Occipital lobe (tissue), 3 donors: ENCODE measurements at places on chromosomes 12 and 14.

GRCh38 chr14:25056688-25057078 lies 6.7 kb upstream of the STXBP6 start:
- no peak for DNase-seq

DNA sequence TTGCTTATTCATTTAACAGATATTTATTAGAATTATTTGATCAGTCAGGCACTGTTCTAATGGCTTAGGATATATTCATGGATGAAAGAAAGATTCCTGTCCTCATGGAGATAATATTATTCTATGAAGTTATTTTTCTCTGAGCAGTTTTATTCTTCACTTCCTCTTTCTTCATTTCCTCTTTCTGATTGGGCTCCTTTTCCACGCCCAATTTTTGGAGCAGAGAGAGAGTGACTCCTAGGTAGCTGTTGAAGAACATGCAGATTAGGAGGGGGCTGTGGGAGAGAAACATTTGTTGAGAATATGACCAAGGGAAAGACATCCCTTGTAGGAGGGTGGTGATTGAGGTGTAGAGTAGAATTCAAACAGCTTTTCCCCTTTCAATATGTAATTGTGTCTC lies 6.0 kb upstream of the YARS2 start:
- DNase-seq: no peak

DNA sequence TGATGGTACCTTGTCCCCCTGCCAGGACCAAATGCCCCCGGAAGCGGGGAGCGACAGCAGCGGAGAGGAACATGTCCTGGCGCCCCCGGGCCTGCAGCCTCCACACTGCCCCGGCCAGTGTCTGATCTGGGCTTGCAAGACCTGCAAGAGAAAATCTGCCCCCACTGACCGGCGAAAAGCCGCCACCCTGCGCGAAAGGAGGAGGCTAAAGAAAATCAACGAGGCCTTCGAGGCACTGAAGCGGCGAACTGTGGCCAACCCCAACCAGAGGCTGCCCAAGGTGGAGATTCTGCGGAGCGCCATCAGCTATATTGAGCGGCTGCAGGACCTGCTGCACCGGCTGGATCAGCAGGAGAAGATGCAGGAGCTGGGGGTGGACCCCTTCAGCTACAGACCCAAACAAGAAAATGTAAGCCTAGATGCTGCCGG lies 410 bp downstream of the MYF6 start:
- DNase-seq: no peak

DNA sequence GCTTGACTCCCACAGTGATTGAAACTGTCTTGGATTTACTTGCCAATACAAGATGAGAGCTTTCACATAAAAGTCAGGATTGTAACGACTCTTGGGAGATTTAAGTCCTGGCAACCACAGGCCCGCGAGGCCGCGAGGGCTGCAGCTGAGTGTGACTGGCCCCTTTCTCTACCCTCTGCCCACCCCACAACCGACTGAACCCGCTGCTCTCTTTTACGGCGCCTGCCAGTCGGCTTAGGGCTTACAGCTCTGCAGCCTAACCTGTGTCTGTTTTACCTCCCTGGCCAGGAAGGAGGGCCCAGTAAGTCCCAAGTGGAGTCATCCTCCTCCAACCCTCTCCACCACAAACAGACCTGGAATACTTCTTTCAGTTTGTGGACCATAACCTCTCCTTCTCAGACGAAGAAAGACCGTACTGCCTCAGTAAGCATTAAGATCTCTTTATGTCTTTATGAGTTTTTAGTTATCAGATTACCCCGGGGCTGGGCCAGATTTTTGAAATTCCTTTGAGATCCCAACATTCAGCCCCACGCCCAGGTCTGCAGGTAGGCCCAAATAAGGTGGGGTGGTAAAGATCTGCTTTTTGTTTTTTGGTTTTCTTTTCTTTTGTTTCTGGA lies 12.6 kb upstream of the TIGAR start:
- no peak for DNase-seq

DNA sequence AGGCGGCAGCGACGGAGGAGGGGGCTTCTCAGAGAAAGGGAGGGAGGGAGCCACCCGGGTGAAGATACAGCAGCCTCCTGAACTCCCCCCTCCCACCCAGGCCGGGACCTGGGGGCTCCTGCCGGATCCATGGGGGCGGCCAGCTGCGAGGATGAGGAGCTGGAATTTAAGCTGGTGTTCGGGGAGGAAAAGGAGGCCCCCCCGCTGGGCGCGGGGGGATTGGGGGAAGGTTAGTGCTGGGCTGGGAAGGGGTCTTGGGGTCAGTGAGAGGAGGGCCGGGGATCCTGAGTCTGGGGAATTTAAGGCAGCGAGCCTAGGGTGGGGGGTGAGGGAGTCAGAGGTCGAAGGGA lies 203 bp downstream of the NFATC4 start:
- no peak for DNase-seq

GRCh38 chr12:48978291-48978740 lies at the start of gene WNT1:
TSS of gene WNT1 (plus strand) at chr12:48978322. CDS start at chr12:48978651, 329 bp downstream.
- no peak for DNase-seq

DNA sequence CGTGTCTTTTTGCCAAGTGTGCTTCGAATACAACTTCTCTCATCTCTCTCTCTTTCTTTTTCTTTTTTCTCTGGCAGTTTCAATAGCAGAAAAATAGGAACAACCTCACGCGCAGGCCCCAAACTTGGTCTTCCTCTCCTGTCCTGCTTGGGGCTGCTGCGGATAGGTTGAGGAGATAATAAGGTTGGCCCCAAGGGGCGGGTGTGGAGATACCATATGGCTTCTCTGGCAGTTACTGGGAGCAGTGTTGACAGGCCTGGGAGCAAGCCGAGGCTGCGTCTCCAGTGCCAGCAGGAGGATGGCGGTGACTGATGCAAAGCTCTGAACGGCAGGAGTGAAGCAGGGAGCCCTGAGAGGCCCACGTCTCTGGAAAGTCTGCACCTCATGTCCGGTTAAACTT lies 89.5 kb upstream of the MANSC4 start:
- DNase-seq: no peak

DNA sequence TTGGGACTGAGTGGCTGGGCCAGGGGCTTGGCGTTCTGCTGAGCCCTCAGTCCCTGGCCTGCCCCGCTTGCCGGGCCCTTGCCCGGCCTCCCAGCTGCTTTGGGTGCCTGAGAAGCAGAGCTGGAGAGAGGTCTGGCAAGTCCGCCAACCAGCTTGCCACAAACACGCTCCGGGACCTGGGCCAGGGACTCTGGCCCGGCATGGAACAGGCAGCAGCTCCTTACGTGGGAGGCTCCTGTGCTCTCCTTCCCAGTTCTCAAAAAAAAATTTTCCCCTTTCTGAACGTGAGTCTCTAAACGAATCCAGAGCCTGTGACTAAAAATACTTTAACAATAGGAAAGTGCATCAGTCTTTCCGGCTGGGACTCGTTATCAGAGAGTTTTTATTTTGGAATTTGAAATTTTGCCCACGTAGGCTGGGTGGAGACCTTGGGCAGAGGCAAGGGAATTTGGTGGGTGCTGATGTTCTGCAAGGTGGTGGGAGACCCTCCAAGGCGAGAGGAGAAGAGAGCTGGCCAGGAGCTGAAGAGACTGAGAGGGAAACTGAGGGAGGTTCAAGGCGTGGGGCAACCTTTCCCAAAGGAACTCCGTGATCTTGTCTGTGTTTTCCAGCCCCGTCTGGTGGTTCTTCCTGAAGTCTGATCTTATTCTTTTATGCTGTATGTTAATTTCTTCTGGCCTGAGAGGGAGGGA lies 6.8 kb upstream of the NR4A1 start:
- peak; percentile 57 for DNase-seq

GRCh38 chr14:61551384-61551783 lies 143.9 kb upstream of the HIF1A start:
- DNase-seq: no peak

GRCh38 chr12:130876758-130877157 lies 4.9 kb downstream of the RAN start:
- DNase-seq: no peak

DNA sequence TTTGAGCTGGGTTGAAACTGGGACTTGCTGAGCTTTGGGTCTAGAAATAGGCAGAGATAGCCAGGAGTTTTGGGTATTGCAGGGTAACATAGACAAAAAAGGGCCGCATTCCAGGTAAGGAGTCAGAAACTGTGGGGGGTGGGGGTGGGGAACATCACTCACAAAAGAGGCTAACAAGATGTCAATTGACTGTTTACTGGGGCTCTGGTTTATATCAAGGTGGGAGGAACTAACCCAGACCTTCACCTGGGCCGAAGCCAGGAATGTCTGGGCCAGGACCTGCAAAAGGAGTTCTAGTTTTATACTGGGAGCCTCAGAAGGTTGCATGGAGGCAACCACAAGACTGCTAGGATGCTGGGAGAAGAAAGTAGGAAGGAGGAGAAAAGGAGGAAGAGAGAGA lies 154.4 kb downstream of the EMP1 start:
- no peak for DNase-seq

GRCh38 chr12:127295630-127296029 lies 971.3 kb upstream of the TMEM132C start:
- no peak for DNase-seq

DNA sequence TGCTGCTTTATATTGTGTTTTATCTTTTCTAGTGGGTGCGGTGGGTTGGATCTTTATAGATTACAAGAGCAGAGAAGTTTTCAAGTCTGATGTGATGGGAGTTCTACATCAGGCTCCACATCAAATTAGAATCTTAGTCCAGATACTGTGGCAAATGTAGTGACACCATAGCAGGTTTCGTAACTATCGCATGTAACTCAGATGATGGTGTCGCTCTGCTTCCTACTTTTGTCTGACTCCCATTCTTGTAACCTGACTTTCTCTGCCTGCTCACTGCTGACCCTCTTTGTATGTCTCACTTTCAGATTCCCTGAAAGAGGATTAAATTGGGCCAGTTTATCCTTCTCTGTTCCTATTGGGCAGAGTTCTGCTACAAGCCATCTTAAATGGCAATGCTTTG lies 22.8 kb upstream of the FBXO34 start:
- DNase-seq: no peak

- no peak for DNase-seq
Observed at GRCh38 chr12:20489645-20490044, 121.3 kb downstream of the PDE3A start.
